ENCODE measurements at places on chromosomes 7 and 10. TPM values are rescaled to one million over a fixed set of nuclear protein-coding genes. Genes with fewer than 3 reads are reported as not detected.

Gene UTF1
- total RNA-seq, result not detected

Gene EEPD1
- 9.7 TPM for total RNA-seq

GRCh38 chr7:138303230-138304070 is 156.6 kb upstream of the TRIM24 start:
- DNase-seq, result no peak

Gene MNX1
- total RNA-seq, result not detected

- no peak for DNase-seq
These were observed 69.8 kb downstream of the ORC5 start for GRCh38 chr7:104137971-104138370.

Gene SFRP5
- 1.1 TPM for total RNA-seq

- no peak for DNase-seq
These were observed 417.5 kb downstream of the KCNMA1 start for GRCh38 chr10:77220150-77220549.

DNA sequence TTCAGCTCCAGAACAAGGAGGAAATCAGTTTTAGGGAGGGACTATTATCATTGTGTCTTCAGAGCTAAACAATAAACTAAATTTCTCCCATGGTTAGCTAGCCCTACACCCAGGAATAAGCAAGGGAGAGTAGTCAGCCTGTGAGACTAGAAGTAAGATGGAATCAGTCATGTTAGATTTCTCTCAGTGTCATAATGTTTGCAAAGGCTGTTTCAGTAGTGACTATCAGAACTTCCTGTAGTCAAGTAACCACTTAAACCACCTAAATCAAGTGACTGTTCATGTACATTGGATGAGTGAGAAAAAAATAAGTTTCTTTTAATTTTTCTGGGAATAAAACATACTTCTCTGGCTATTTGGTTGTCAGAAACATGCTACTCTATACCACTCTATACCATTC is 121.6 kb downstream of the KCND2 start:
- DNase-seq, result no peak

Gene GGCT
- 33.6 TPM for total RNA-seq

GRCh38 chr7:139589474-139589873 is 66.0 kb downstream of the CLEC2L start:
- no peak for DNase-seq

DNA sequence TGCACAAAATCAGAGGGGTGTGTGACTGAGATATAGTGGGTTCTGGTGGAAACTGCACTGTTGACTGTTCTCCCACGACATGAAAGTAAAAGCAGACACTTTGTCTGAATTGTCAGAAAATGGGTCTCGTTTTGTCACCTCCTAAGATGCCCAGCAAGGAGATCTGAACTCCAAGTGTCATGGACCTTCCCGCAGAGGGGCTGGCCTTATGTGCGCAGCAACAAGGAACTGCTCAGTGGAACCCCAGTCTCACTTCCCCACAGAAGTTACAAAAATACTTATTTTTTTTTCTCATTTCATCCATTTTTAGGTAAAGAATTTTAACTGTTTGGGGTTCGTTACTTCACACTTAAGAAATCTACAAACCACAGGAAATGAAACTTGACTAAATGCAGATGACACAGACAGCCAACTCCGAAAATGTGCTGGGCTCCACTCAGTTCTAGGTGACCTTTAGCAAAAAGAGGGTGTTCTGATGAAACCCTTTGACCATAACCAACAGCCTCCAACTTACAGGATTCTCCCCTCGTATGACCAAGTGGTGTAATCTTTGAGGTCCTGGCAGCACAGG is 115.0 kb downstream of the FAM107B start:
- no peak for DNase-seq

- no peak for DNase-seq
These were observed 101.9 kb downstream of the TNS3 start for GRCh38 chr7:47479821-47480575.

GRCh38 chr10:57943701-57944100 is 324.0 kb downstream of the IPMK start:
- DNase-seq, result no peak
